A172 (cell line): ENCODE measurements at places on chromosomes 1 and 21.

GRCh38 chr1:58035523-58035922 is 511.0 kb downstream of the OMA1 start:
- no peak for DNase-seq

- DNase-seq: no peak
These were observed 154.8 kb upstream of the RGS18 start for GRCh38 chr1:192003295-192004077.

DNA sequence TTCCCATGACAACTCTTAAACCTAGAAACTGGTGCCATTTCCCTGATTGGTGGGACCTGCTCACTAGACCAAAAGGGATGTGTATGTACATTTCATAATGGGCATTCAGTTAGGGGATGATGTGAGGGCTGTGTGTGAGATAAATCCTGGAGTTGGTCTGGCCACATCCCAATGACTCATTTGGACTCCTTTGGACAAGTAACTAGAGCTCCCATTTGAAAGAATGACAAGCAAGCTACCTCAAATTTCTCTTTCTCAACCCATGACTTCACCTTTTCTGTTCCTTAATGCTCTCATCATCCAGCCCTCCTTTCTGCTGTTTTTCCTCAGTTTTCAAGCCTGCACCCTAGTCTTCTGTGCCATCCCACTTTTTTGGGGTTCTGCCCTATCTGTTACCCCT is 27.9 kb downstream of the EBNA1BP2 start:
- DNase-seq: peak; percentile 60

- no peak for DNase-seq
These were observed 15.5 kb downstream of the CLIC6 start for GRCh38 chr21:34684174-34684876.

DNA sequence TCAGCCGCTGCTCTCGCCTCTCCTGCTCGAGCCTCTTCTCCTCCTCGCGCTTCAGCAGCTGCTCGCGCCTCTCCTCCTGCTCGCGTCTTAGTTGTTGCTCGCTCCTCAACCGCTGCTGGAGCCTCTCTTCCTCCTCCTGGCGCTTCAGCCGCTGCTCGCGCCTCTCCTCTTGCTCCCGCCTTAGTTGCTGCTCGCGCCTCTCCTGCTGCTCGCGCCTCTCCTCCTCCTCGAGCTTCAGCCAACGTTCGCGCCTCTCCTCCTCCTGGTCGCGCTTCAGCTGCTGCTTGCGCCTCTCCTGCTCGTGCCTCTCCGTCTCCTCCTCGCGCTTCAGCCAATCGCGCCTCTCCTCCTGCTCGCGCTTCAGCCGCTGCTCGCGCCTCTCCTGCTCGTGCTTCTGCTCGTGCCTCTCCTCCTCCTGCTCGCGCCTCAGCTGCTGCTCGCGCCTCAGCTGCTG is 3.7 kb downstream of the TCHH start:
- no peak for DNase-seq

DNA sequence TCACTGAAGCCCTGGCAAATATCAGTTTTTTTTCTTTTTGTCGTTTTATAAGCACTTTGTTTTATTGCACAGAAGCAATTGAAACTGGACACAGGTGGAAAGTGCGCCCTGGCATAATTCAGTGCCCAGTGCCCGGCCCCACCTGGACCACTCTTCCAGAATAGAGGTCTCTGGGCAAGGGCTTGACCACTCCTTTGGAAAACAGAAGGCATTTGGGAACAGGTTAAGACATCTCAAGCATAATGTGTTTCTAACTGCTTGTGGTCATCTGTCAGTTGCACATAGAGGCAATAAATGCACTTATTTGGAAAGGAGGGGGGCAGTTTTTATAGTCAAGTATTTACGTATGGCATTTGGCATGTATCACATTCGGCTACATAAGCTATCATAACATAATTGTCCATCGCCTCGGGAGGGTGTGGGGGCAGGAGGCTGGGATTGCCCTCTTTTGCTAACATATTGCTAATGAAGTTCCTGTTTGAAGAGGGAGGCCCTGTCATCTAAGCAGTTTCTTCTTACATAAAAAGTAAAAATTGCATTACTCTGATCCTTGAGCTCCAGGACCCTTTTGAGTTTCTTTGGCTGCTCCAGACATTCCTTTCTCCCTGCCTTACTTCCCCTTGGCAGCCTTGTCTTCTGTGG is 14.7 kb upstream of the CD2 start:
- no peak for DNase-seq

DNA sequence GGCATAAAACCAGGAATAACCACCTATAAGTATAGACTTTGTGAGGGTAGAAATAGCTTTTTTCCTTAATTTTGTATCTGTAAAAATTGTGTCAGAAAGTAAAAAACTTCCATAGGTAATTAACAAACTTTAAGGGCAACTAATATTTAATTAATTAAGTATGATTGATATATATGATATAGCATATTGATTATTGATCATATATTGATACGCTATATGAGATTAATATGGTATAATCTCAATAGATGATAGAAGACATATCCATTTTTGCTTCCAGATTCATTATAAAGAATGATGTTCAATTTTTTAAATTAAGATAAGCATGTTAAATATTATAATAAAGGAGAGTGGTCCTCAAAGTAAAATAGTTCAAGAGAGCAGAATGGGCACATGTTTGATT is 99.3 kb upstream of the VAV3 start:
- DNase-seq: no peak

DNA sequence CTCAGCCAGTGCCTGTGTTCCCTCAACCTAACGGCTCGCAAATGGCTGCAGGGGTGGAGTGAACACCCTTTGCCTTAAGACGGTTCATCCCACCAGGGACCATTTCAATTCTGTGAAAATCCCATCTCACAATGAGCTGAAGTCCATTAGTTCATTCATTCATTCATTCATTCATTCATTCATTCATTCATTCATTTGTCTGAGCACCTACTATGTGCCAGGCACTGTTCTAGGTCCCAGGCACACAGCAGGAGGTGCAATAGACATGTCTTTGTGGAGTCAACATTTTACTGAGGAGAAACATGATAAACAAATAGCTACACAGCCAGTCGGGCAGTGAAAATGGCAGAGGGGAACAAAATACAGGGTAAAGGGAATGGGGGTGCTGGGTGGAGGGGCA is 618.8 kb downstream of the MATN1 start:
- DNase-seq: no peak

- no peak for DNase-seq
These were observed 663.5 kb downstream of the NCAM2 start for GRCh38 chr21:21661741-21662140.

DNA sequence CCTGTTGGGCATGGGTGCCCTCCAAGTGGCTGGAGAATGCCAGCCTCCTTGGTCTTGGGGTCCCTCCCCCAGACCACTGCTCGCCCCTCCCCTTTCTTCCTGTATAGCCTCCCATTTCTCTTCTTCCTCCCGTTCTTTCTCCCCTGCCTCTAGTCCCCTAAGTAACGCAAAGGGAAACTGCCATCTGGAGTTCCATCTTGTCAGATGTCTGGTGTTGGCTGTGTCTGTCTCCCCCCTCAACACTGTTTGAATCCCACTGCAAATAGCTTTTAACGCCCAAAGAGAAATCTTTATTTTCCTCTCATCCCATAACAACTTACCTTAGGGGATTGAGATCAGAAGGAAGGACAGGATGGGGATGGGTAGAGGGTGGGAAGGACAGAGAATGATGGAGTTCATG is 55.3 kb upstream of the CSF3R start:
- no peak for DNase-seq

DNA sequence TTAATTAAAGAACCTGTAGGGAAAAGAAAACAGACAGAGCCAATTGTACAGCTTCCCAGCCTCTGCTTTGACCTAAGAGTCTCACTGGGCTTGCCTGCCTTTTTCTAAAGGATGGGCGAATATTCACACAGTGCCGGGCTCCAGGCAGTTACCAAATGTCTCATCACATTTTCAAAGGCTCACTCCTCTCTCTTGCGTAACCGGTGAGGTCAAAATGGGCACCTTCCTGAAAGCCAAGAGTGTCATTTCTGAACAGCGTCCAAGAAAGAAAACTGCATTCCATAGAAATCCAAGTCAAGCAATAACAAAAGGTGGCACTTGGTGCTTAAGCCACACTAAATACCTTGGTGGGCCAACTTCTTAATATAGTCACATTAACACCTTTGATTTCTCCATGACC is 710 bp upstream of the PALMD start:
- DNase-seq: peak; percentile 51

DNA sequence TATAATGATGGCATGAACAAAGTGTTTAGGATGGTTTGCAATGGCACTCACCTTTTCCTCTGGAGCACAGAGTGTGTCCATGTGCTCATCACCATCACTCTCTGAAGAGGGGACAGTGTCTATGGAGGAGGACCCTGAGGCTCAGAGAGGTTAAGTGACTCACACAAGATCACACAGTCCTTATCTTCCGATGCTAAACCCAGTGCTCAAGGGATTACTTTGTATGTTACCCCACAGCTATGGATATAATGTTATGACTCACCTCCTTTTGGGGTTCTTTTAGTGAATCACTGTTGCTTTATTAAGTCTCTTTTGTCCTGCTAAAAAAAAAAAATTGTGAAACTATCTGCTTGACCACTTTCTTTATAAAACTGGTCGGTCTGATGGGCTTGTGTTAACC is 67.6 kb downstream of the TENT5C start:
- peak; percentile 66 for DNase-seq

GRCh38 chr1:159826441-159827101 is at the start of gene SLAMF8:
TSS of gene SLAMF8 (plus strand) at chr1:159826873. CDS start at chr1:159826899, 26 bp downstream.
- no peak for DNase-seq

GRCh38 chr1:155760751-155761475 is 72.0 kb downstream of the DAP3 start:
- no peak for DNase-seq

- DNase-seq: no peak
These were observed 38.6 kb downstream of the DENND1B start for GRCh38 chr1:197736685-197737084.

GRCh38 chr1:112386731-112387346 is 9.2 kb upstream of the CTTNBP2NL start:
- no peak for DNase-seq

DNA sequence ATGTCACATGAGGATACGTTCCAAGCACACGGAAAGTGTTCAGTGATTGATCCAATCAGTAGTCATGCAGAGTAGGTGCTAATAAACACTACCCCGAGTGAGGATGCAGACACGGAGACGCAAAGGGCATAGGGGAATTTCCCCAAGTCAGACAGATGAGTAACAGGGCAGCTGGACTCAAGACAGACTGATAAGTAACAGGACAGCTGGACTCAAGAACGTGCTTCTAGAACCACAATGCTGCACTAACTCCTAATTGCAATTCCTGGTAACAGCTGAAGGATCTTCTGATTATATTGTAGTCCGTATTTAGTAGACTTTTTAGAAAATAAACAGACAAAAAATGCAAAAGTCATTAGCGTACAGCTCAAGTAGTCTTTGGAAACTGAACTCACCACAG is 1.9 kb upstream of the OR2T10 start:
- no peak for DNase-seq

DNA sequence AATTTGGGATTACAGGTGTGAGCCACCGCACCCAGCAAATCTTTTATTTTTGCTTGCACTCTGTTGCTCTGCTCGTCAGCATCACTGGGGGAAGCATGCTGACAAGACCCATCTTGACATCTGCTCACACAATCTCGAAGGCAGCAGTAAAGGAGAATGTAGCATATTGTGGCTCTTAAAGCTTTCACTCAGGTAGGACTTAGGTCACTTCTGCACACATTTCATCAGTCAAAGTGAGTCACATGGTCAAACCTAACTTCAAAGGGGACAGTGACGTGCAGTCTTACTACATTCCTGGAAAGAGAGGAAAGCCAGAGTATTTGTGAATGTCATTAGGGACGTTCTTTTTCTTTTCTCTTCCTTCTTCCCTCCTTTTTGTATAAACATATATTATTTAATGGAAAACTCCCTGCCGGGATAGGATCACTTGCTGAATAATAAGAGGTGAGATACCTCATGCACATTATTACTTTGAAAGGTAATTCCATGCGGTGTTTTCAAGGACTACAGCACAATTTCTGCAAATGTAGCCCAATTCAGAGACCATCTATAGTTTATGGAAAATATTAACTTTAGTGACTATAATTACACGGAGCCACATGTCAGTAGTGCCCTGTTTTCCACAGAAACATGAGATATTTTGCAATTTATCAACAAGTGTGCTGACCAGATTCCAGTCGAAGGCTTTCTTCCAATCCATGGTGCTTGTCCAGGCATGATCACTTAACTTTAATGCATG is 19.3 kb upstream of the ACBD6 start:
- no peak for DNase-seq

GRCh38 chr1:101119289-101119688 is 93.7 kb upstream of the DPH5 start:
- no peak for DNase-seq

DNA sequence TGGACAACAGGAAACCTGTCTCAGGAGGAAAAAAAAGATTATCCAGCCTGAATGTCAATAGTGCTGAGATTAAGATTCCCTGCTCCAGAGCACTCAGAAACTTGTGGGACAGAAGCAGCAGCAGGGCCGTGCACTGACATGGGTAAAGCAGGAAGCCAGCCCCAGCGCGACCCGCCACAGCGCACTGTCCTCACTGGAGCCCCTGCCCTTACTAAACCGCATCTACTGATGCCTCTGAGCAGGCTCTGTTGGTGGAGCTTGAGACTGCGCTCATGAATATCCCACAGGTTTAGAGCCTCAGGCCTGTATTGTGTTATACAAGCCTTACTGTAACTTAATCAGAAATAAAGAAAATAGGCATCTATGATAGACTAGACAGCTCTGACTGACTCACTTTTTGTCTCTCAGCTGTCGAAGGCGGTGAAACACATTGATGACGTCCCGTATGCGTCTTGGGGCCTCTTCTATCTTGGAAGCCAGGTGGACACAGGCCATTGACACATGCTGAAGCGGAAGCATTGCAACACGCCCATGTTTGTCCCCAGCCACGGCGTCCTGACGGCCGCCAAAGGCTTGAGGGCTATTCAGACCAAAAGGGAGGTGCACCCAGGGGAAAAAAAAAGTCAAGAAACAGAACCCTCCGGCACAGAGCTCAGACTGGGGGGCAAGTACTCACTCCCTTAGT is 1.2 kb downstream of the CCNL2 start:
- no peak for DNase-seq

GRCh38 chr1:12601700-12602658 is 16.0 kb downstream of the DHRS3 start:
- DNase-seq: peak; percentile 92

- no peak for DNase-seq
These were observed 41.7 kb downstream of the TNFRSF9 start for GRCh38 chr1:7898962-7899361.

DNA sequence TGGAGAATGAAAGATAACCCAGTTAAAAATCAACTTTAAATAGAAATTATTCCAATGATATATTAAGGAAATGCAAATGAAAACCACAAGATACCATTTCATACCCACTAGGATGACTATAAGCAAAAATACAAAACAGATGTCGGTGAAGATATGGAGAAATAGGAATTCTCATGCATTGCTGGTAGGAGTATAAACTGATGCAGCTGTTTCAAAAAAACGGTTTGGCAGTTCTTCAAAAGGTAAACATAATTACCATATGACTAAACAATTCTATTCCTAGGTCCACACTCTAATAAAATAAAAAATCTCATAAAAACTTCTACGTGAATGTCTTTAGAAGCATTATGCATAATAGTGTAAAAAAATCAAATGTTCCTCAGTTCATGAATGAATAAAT is 763.3 kb upstream of the BRINP3 start:
- no peak for DNase-seq
